ENCODE measurements at places on chromosomes 5 and 9.

GRCh38 chr9:27442464-27442863 is 81.6 kb upstream of the IFNK start:
- DNase-seq = no peak

GRCh38 chr5:10420468-10420867 is 21.2 kb upstream of the ROPN1L start:
- DNase-seq = no peak

DNA sequence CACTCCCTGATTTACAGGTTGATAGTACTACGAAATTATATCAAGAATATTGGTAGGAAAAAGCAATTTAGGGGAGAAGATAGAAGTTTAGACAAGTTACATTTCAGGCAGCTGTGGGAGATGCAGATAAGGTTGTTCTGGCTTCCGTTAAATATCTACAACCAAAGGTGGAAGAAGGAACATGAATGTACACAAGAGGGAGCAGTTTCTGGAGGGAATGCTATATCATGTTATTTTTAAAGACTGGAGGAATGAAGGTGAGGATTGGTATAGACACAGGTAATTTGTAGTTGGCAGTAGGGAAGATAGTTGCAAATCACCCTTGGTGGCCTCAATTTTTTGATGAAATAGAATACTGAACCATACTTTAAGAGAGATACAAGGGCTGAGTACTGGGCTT is 187.3 kb upstream of the NMUR2 start:
- no peak for DNase-seq

- no peak for DNase-seq
These were observed 23.6 kb downstream of the OR2V2 start for GRCh38 chr5:181170996-181171395.

DNA sequence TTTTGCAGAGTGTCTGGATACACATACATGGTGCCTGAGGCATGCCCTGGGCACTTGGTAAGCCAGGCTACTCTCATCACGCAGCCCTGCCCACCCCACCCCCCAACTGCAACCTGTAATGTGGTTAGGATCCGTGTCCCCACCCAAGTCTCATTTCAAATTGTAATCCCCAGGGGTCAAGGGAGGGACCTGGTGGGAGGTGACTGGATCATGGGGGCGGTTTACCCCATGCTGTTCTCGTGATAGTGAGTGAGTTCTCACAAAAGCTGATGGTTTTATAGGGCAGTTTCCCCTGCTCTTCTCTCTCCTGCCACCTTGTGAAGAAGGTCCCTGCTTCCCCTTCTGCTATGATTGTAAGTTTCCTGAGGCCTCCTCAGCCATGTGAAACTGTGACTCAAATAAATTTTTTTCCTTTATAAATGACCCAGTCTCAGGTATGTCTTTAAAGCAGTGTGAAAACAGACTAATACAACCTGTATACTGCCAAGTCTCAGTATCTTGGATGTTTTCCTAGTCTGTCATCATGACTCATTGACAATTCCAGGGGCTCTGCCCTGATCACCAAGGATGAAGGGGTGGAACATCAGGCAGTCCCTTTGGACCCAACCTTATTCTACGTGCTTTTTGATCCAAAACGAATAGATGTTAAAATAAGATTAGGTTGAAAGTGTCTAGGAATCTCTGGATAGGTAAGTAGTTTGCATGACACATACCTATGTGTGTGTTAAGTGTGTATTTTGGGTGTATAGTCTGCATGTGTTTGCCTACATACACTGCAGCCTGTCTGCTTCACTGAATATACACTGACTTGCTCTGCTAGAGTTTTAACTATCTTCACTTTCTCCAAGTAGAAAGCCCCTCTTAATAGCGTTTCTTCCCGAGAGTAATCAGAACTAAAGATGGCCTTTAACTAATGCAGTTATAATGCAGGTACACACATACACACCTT is 293.8 kb downstream of the SLIT3 start:
- no peak for DNase-seq

GRCh38 chr5:141150224-141150992 is 551 bp downstream of the PCDHB6 start:
- DNase-seq = no peak
